Activated B cell treated with CpG ODN at 0.5 μM for 24 hours (primary cell): ENCODE measurements at places on chromosomes 5 and 9.

- DNase-seq = no peak
Observed at GRCh38 chr9:21357479-21358460, 7.1 kb upstream of the IFNA6 start.

- no peak for DNase-seq
Observed at GRCh38 chr5:2751592-2752021, at the start of gene IRX2. Gene IRX2 (minus strand): TSS chr5:2751677. CDS start chr5:2751413, 264 bp downstream.

DNA sequence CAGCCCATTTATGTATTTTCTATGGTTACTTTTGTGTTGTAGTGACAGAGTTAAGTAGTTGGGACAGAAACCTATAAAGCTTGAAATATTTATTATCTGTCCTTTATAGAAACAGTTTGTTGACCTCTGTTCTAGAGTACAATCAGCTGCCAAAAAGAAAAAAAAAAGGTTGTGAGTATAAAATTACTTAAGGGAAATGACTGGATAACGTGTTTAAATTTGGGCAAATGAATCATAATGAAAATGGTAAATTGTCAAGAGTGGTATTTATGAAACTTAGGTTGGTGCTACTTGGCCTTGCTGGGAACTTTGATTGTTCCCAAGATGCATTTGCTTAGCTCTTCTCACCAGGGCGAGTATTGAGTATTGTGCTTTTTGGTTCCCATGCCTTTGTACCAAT, 70.2 kb upstream of the IL6ST start:
- DNase-seq = no peak

- no peak for DNase-seq
Observed at GRCh38 chr5:149775785-149776184, 45.7 kb downstream of the PPARGC1B start.

DNA sequence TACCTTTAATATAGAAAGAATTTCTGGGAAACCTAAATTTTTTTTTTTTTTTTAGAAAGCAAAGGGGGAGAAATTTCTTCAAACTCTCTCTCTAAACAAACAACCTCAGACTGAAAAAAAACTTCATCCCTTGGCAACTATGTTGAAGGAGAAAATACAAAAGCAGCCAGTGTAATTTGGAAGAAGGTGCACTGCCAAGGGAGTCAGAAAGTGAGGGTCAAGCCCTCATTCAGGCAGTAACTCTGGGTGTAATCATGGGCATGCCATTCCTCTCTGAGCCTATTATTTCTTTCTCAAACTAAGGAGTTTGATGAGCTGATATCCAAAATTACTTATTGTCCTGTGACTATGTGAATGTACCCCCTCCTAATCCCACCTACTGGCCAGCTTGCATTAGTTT, 203.1 kb downstream of the BRINP1 start:
- no peak for DNase-seq

- DNase-seq = no peak
Observed at GRCh38 chr9:13140843-13141592, 138.5 kb downstream of the MPDZ start.

DNA sequence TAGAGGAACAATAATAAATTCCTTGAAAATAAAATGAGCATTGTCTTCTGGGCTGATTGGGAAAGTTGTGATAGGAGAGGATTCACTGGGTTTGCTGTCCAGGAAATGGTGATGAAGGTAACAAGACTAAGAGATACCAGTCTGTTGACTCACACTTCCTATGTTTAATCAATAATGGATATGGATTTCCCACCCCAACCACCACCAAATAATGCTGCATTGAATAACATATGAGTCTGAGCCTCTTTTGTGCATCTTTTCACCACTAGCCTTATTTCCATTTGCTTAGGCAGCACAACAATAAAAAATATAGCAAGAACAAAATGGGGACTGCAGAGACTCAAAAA, 120.2 kb upstream of the NFIB start:
- DNase-seq = no peak

DNA sequence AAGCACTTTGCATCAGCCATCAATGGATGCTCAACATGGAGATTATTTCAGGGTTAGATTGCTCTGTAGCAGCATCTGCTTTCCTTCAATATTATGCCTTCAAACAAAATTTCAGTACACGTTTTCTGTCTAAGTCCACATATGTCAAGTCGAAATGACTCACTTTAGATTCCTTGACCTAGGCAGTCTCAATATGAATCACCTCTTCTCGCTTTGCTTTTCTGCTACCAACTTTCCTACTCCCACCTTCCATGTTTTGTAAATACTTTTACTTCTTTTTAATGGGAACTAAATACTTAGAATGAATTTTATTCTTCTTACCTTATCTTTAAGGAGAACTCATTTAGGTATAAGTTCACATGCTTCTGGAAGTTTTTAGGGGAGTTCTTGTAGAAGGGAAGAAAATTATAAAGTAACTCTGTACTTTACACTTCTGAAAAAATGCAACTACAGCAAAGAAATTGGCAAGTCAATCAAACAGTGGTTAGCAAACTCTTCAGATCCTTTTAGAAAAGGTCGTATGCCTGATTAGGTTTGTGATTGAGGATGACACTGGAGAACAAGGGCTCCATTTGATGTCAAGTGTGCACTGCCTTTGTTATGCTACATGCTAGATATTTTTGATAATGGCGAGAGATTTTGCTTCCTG, 478.5 kb upstream of the SMARCA2 start:
- no peak for DNase-seq

DNA sequence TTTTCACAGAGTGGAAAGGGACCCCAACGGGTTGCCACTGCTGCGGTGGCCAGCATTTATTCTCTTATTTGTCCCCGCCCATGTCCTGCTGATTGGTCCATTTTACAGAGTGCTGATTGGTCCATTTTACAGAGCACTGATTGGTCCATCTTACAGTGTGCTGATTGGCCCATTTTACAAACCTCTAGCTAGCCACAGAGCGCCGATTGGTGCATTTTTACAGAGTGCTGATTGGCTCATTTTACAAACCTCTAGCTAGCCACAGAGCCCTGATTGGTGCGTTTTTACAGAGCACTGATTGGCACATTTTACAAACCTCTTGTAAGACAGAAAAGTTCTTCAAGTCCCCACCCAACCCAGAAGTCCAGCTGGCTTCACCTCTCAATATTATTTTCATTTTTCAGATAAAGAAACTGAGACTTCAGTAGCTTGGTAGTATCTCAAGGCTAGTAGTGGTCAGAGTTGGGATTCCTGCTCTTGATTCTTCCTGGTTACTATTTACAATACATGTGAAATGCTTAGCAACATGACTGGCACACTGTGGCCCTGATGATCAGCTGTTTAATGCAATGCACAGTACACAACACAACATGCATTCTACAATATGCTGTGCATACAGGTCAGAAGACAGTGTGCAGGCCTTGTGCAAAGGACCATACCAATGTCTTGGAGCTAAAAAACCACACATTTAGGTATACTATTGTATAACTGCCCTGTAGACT, 63.6 kb upstream of the BOD1 start:
- no peak for DNase-seq
